Stimulated activated naive CD4-positive, alpha-beta T cell (primary cell): ENCODE measurements at places on chromosomes 11 and 22.

DNA sequence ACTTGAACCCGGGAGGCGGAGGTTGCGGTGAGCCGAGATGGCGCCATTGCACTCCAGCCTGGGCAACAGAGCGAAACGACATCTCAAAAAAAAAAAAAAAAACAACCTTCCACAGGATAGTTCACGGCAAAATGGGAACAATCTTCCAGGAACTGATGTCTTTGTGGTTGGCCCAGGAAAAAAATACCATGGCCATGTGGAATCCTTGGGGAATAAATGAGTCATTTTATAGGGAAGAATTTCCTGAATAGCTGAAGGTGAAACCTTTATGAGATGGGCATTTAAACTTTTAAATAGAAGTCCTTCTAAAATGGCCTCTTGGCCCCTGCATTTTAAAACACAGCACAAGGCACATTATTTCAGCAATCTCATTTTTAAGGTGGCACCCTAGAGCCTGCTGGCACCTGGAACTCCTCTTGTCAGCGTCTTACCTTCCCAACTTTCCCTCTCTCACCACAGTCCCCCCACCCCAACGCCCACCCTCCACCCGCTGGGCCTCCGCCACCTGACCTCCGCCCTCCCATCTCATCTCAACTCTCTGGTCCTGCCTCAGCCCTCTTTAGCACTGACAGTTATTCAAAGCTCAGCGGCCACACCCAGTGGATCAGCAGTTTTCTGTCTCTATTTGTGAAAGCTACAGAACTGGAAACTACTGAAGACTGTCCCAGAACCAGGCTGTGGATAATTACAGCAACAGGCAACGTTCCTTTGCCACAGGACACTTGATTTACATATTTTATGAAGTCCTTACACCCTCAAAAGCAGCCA is 43.1 kb downstream of the SCGB1A1 start:
- no peak for DNase-seq

DNA sequence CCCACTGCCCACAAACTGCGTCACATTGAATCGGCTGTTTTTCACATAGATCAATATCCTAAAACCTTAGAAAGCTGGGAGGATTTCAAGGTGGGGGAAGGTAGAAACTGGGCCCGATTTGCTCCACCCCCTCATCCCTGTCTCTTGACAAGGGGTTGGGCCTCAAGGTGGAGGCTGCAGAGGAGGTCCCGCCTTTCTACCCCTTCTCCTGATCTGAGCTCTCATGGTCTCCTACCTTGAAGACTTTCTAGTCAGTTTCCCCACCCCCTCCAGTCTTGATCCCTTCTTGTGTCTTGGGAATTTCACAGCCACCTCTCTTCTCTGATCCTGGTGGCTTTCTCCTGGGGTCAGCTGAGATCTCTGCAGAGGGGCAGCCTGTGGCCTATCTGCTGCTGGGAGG is 4.5 kb upstream of the STARD10 start:
- DNase-seq = no peak

- DNase-seq = no peak
These were observed 63.8 kb downstream of the TRIM29 start for GRCh38 chr11:120074076-120074475.

DNA sequence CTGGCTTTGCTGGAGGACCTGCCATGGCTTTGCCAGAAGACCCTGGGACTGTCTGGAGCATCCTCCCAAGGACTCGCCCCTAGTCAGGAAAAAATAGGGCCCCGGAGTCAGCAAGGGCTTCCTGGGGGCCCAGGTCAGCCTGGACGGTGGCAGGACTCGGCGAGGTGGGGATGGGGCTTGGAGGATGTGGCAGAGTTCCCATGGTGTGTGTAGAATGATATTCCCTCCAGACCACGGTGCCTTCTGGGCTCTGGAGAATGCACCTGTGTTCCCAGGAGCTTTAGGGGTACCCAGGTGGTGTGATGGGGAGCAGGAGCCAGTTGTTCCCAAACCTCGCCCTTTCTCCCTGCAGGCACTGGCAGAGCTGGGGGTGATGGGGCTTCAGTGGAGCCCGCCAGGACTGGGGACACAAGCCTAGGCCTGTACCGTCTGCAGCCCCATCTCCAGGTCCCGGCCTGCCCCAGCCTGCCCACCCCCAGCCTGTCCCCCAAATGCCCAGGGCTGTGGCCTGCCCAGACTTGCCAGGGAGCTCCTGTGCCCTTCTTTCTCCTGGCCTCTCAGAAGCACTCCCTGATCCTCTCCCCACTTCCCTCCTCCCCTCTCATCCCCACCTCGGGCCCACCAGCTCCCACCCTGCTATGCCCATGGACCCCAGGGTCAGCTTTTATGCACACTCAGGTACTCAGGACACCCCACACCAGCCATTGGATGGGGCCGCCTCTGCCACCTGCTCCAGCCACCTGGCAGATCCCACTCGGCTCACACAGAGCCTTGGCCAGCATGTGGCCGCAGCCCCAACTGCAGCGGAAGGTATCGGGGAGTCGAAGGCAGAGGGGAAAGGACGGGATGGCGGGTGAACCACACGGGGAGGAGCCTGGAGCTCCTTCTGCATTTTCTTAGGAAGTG is 82.1 kb downstream of the CDKN1C start:
- no peak for DNase-seq

DNA sequence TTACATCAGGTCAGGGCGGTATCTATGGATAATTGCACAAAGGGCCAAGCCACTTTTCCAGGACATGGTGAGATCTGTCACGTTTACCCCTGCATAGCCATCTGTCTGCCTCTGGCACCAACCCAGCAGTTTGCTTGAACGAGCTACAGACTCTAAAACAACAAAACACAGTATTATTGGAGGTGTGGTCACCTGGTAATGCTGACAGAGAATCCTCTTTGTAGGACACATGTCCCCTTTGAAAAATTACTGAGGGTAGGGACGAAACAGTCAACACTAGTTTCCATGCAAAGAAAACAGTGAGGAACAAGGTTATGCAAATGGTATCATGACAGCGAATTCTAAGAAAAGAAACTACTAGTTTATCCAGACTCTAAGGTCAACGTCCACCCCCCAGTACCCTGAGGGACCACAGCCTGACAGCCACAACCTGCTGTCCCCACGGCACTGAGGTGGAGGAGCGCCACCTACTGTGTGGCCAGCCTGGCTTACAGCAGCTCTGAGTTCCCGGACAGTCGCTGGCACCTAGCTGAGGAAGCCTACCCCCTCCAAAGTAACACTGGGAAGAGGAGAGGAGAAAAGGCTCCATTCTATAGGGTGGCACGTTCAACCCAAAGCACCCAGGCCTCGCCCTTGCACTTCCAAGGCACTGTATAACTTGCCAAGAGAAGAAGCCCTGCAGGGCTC is 117.4 kb upstream of the BID start:
- no peak for DNase-seq

- DNase-seq = no peak
These were observed 6.8 kb upstream of the LIF start for GRCh38 chr22:30253205-30253852.

DNA sequence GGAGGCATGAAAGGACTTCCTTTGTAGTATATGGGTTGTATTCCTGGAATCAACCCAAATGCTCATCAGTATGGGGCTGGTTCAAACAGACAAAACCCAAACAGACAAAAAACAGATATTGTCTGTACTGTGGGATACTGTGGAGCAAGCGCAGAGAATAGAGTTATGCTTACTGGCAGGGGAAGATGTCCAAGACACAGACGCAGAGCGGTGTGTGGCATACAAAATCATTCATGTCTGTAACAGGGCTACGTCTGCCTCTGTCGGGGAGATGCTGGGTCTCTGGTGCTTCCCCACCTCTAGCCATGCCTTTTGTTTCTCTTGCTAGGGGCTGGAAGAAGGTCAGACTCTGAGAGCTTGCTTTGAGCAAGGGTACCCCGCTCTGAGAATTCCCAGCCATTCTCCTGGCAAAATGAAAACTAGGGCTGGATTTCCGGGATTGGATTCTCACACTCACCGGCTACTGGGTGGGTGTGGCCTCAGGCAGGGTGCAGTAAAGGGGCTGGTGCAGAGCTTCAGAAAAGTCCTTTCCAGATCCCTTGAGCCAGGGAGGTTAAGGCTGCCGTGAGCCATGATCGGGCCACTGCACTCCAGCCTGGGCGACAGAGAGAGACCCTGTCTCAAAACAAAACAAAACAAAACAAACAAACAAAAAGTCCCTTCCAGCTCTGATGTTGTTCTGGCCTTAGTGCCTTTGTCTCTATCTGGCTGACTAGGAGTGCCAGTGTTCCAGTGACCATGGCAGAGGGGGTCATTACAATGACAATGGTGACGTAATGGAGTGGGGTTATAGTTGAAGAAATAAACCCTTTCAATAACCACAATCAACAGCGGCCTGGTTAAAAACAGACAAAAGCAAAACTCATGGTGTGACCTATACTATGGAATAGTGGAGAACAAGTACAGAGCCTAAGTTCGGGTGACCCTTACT is 2.9 kb upstream of the ABCC8 start:
- DNase-seq = no peak

DNA sequence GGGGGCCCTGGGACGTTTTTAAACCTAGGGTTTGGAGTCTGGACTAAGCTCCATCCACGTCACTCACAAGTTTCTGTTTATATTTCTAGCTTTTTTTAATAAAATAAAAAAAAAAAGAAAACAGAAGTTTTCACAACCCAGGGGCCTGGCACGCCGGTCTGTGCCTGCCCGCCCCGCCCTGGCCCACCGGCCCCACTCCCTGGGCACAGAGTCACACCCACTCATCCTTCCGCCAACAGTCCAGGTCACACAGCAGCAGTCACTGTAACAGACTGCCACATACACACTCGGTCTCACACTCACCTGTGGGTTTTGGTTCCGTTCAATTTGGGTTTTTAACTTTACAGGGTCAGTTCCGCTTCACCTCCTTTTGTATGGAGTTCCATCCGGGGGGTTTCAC is 5.3 kb upstream of the ACR start:
- DNase-seq = no peak

DNA sequence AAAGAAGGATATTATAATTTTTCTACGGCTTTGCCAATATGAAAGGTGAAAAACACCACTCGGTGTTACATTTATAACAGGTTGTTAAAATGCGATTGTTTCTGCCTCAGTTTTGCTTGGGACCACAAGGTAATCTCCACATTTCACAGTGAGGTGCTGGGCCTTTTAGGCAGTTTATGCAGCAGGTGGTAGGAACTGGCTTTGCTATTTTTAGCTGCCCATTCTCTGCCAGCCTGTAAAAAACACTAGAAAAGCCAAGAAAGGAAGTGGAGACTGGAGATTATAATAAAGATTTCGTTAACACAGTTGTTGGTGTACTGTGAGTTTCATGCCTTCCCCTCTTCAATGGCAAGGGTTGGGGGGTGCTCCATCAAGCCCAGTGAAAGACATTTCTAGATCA is 8.0 kb upstream of the MRPL16 start:
- no peak for DNase-seq

DNA sequence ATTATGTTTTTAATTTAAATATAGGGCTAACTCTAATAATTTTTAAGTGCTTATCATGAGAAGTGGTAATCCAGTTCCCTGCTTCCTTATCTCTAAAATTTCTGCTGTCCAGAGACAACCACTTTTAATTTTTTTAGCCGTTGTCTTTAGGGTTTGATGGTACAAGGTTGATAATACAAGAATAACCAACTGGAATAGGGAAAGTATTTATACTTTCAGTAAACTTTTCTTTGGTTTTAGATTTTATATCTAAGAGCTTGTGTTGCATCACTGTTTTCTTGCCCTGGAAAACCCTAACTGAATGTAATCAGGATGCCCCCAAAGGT is 46.5 kb upstream of the ADORA2A start:
- no peak for DNase-seq

GRCh38 chr11:128260398-128260797 is 327.0 kb downstream of the ETS1 start:
- no peak for DNase-seq

DNA sequence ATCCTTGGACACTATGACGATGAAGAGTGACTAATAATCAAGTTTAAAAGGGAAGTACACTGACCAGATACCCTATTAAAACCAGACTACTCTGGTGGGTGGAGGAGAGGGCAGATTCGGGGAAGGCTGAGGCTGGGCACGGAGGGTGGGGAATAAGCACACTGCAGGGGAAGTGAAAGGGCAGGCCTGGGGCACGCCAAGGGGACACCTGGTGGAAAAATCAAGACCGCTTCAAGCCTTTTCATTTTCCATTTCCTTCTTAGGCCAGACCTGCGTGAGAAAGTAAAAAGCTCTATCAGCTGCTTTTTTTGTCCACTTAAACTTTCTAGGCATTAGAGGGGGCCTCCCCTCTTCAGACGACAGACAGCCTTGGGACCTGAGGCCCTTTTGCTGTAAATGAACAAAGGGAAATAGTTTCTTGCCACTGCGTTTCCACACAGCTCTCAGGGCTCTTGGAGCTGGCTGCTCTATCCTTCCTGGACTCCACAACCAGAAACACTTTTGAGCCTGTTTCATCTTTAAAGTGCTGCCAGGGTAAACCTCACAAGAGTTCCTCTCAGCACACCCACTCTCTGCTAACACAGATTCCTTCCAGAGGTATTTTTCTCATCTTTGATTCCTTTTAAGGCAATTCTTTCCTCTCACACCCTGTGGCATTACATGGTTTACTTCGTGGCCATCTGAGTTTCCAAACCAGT is 25.0 kb upstream of the SERPIND1 start:
- no peak for DNase-seq

DNA sequence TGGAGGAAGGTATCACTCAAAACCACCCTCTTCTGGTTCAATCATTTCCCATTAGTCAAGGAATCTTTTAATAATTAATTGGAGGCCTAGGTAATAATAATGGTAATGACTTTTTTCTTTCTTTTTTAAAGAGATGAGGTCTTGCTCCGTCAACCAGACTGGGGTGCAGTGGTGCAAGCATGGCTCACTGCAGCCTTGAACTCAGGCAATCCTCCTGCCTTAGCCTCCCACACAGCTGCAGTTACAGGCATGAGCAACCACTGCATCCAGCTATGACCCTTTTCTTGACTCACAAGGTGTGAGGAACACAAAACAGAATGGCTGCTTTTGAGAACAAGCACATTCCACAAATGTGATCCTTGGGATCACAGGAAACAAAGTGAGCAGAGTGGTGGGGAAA is 3.6 kb downstream of the POLDIP3 start:
- DNase-seq = no peak

- no peak for DNase-seq
These were observed 25.8 kb downstream of the MRGPRD start for GRCh38 chr11:68954836-68955606.

DNA sequence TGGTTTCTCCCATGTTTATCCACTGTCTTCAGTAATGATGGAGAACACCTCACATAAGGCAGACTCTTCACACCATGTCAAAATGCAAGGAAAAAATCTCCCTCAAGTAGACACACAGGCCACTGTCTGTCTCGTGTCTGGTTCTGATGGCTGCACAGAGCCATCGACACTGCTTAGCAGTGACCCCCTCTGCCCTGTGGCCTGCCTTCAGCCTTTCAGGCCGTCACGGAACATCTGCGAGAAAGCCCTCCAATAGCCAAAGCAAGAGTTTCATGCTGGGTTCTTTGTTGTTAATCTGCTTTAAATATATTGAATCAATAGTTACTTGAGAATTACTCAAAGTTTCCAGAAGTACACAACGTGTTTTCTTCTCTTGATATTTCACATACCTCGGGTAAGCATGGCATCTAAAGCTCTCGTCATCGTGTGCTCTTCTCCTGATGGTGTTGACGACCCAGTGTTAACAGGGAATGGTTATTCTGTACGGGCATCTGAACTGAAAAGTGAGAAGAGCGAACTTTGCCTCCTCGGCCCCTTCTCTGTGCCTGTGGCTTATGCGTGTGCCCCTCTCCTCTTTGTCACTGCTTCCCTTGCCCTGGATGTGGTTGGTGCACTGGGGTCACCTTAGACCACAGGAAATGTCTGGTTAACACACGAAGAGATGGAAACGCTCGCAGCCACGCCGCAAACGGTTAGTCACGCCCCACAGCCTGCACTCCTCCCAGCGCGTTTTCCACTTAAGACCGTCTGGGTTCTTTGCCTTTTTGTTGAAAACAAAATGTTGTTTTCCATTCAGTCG is 33.4 kb upstream of the CTTN start:
- peak; percentile 7 for DNase-seq

- DNase-seq = no peak
These were observed 47.0 kb upstream of the B3GNT6 start for GRCh38 chr11:76987203-76987602.
